ENCODE measurements at places on chromosomes 2 and 18. TPM values are rescaled to one million over a fixed set of nuclear protein-coding genes. Genes with fewer than 3 reads are reported as not detected.

The PCARE gene
- total RNA-seq = not detected

The PRKAG3 gene
- 0.40 TPM for total RNA-seq

The TEKT4 gene
- not detected for total RNA-seq

The ANTXR1 gene
- 98.2 TPM for total RNA-seq

The VIT gene
- 0.39 TPM for total RNA-seq

The RTKN gene
- total RNA-seq = 15.7 TPM

The SLC4A3 gene
- total RNA-seq = 4.0 TPM

The CD8B2 gene
- not detected for total RNA-seq

The RTP5 gene
- total RNA-seq = not detected

The CYS1 gene
- total RNA-seq = 0.39 TPM

The TTR gene
- total RNA-seq = not detected

The ACKR3 gene
- total RNA-seq = 2.1 TPM

The MDH1B gene
- 1.3 TPM for total RNA-seq

The DOCK10 gene
- total RNA-seq = 11.4 TPM

The PAX3 gene
- not detected for total RNA-seq

The ACTG2 gene
- 3.5 TPM for total RNA-seq

The CNRIP1 gene
- 39.2 TPM for total RNA-seq

The RAMP1 gene
- 21.7 TPM for total RNA-seq

The TYW5 gene
- 4.4 TPM for total RNA-seq

The CD8A gene
- total RNA-seq = not detected

The PROKR1 gene
- 0.13 TPM for total RNA-seq

The ERCC3 gene
- 25.6 TPM for total RNA-seq

The RAB27B gene
- 7.5 TPM for total RNA-seq

The GPR39 gene
- total RNA-seq = not detected

Data from epithelial cell of alveolus of lung (primary cell).